H9 (cell line): ENCODE measurements at places on chromosomes 6 and 20. TPM values are rescaled to one million over a fixed set of nuclear protein-coding genes. Genes with fewer than 3 reads are reported as not detected.

- H3K27ac ChIP-seq: no peak overlapping the region
- peaks cover 16% of the 10 kb centered on the region; the same call in 1 of the 2 replicates for H3K4me1 ChIP-seq
- no peak for DNase-seq
- H3K4me3 ChIP-seq: no peak overlapping the region
- peaks cover 1% of the 10 kb centered on the region; the same call in 1 of the 3 replicates for H3K36me3 ChIP-seq
- H3K27me3 ChIP-seq: no peaks in the 10 kb centered on the region
Observed at GRCh38 chr6:45923831-45924391, 91.7 kb downstream of the CLIC5 start.

- no peaks in the 10 kb centered on the region for H3K27me3 ChIP-seq
- peaks cover 15% of the 10 kb centered on the region; the same call in 2 of the 3 replicates for H3K36me3 ChIP-seq
- H3K4me3 ChIP-seq: no peak overlapping the region
- H3K27ac ChIP-seq: no peak overlapping the region
- H3K4me1 ChIP-seq: no peaks in the 10 kb centered on the region
Observed at GRCh38 chr6:17691925-17692538, 14.7 kb downstream of the NUP153 start.

- no peak overlapping the region for H3K27ac ChIP-seq
- DNase-seq: no peak
- H3K4me1 ChIP-seq: no peaks in the 10 kb centered on the region; the same call in 1 of the 2 replicates
Observed at GRCh38 chr6:98929498-98930060, 18.2 kb downstream of the FBXL4 start.

DNA sequence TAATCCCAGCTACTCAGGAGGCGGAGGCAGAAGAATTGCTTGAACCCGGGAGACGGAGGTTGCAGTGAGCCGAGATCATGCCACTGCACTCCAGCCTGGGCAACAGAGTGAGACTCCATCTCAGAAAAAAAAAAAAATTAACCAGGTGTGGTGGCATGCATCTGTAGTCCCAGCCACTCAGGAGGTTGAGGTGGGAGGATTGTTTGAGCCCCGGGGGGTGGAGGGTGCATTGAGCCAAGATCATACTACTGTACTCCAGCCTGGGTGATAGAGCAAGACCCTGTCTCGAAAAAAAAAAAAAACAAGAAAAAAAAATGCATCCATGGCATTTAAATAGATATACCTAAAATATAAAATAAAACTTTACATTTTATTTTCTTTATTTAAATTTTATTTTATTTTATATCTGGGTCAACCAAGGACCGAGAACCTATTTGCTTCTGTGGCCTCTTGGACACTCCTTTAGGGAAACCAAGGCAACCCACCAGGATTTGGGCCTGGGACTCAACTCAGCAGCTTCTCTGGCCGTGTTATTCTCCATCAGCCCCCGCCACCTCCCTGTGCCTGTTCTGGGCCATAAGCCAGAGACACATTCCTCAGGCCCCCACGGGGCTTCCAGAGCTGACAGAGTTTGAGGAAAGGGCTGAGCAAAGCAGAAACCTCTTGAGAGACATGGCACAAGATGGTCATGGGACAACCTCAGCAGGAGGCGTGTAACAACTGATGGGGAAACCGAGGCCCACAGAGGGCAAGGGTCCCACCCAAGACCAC lies 6.2 kb downstream of the SNTA1 start:
- H3K36me3 ChIP-seq: peaks cover 5% of the 10 kb centered on the region; the same call in 1 of the 2 replicates
- H3K27me3 ChIP-seq: peaks cover 6% of the 10 kb centered on the region; the same call in 1 of the 2 replicates
- DNase-seq: no peak
- H3K4me1 ChIP-seq: no peaks in the 10 kb centered on the region
- no peak overlapping the region for H3K4me3 ChIP-seq

DNA sequence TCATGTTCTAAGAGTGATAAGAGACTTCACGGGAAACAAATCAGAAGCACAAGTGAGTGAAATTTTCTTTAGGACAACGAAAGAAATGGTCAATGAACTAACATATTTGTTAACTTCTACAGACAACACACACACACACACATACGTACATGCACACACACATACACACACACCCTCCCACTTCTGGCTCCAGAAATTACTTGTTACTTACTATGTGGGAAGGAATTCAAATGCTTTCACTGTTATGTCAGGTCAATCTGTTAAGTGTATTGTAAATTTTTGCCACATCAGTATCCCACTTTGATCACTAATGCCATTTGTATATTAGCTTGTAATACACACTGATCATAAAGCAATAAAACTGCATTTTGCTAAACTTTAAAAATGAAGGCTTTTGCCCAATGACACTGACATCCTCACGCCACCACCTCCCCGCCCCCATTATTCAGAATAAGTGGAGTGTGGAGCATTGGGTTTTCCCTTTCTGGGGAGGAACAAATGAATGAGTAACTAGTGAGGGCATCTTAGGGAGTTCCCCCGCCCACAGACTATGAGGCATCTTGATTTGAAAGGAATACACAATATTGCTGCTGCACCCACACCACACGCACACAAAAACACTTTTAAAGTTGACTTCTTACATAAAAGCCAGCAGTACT lies 76.2 kb downstream of the ATXN1 start:
- no peaks in the 10 kb centered on the region for H3K4me1 ChIP-seq
- no peak overlapping the region for H3K27ac ChIP-seq
- H3K36me3 ChIP-seq: no peaks in the 10 kb centered on the region
- H3K4me3 ChIP-seq: no peak overlapping the region

- no peaks in the 10 kb centered on the region; the same call in 1 of the 2 replicates for H3K36me3 ChIP-seq
Observed at GRCh38 chr6:9412951-9413559, 977.7 kb upstream of the SLC35B3 start.

PRL gene
- not detected in 2 replicates for total RNA-seq

AVP gene
- total RNA-seq: not detected in 2 replicates

TAP1 gene
- total RNA-seq: 12.1 and 12.7 TPM in 2 replicates

TBC1D7 gene
- 33.9 and 36.9 TPM in 2 replicates for total RNA-seq

BEND3 gene
- 70.2 and 72.1 TPM in 2 replicates for total RNA-seq
